ENCODE measurements at places on chromosomes 11 and 22.

DNA sequence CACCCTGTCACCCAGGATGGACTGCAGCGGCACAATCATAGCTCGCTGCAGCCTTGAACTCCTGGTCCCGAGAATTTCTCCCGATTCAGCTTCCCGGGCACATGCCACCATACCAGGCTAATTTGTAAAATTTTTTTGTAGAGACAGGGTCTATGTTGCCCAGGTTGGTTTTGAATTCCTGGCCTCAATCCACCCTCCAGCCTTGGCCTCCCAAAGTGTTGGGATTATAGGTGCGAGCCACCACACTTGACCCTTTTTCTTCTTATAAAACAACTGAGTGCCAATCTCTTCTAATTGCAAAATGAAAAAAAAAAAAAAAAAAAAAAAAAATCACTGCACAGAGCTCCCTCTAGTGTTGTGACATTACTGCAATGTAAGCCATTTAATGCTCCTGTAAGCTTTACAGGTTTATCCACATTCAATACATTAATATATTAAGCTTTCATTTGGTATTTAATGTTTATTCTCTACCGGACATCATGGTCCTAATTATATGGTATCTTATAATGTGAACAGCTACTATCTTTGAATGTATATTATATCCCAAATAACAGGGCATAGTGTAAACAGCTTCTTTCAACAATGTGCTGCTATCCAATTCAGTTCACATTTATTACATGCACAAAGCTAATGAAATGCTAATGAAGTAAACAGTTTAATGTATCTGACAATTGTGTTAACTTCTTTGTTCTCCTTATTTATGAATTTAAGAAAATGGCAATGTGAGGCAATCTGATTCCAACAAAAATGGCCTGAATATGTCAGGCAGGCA, 44.6 kb downstream of the COPB1 start:
- no peak for DNase-seq

GRCh38 chr11:129704831-129705230, 110.8 kb upstream of the TMEM45B start:
- DNase-seq, result no peak

- DNase-seq, result peak; percentile 65
These were observed 8.6 kb upstream of the CD82 start for GRCh38 chr11:44556735-44557409.

GRCh38 chr11:128424851-128425285, 162.5 kb downstream of the ETS1 start:
- DNase-seq, result peak; percentile 86

DNA sequence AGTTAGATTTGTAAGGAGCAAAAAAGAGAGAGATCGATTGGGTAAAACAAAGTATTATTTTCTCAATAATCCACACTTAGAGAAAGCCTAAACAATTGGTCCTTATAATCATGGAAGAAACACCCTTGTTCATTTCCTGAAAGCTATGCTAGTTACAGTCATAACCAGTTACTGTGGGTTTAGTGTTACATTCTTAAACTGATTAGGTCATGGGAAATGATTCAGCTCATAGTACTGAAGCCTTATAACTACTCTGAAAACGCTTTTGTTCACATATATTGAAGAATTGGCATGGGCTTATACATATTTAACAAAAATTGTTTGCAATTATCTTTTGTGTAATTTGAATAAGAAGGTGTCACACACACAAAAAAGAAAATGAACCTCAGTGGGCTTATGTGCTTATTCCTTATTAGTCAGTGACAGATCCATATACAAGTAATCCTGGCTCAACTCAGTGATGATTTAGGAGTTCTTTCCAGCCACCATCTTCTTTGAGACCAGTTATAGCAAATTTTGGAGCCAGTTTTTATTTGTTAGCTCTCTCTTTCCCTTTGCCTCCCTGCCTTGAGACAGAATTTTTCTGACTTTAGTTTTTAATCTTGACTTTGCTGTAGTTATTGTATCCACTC, 198.5 kb upstream of the CTSC start:
- DNase-seq, result no peak
